ENCODE measurements at places on chromosomes 5 and 9.

DNA sequence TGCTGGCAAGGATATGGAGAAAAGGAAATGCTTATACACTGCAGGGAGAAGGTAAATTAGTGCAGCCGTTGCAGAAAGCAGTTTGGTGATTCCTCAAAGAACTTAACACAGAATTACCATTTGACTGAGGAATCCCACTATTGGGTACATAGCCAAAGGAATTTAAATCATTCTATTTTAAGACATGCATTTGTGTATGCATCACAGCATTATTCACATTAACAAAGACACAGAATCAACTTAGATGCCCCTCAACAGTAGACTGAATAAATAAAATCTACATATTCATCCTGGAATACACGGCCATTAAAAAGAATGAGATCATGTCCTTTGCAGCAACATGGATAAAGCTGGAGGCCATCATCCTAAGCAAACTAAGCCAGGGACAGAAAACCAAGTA lies 510.1 kb upstream of the CDH9 start:
- DNase-seq = no peak

- DNase-seq = no peak
These were observed 186.8 kb upstream of the NFIB start for GRCh38 chr9:14500705-14501104.

GRCh38 chr5:15300141-15300540 lies 199.8 kb upstream of the FBXL7 start:
- no peak for DNase-seq

- no peak for DNase-seq
These were observed 76.9 kb downstream of the ST8SIA4 start for GRCh38 chr5:100826133-100826532.

DNA sequence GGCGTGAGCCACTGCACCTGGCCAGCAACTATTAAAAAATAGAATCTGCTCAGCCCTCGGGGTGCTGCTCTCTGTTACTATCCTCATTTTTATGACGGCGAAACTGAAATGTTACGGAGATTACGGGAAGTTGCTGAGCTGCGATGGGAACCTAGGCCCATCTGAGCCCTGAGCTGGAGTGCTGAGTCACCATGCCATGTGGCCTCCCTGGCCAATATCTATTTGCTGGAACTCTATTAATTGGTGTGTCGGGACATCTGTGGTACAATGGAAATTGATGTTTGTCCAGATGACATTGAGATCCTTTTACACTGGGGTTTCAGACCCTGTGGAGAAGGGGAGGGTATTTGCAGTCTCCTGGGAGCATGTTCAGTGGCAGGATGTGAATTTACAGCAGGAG lies 8.1 kb downstream of the PRDM12 start:
- no peak for DNase-seq

DNA sequence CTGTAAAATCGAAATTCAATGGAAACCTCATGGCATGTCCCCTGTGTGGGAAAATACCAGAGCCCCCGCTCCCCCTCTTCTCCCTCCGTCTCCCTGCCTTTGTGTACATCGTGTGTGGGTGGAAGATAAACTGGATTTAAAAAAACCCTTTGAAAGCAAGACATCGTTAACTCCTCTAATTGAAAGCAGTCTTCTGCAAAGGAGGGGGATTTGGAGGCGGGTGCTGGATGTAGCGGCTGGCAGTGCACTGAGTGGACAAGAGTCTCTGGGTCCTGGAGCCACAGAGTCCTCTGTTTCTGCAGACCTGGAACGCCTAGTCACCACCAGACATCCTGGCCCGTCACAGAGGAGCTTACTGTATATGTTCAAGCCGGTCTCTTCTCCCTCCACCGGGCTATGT lies 169.4 kb downstream of the PAPPA start:
- DNase-seq = peak; percentile 18

GRCh38 chr9:136189394-136190236 lies 15.3 kb downstream of the LHX3 start:
- DNase-seq = no peak

- DNase-seq = no peak
These were observed 120.6 kb downstream of the KIF4B start for GRCh38 chr5:155134130-155134529.

- DNase-seq = peak; percentile 43
These were observed 170.2 kb downstream of the MAPKAP1 start for GRCh38 chr9:125536776-125537175.

DNA sequence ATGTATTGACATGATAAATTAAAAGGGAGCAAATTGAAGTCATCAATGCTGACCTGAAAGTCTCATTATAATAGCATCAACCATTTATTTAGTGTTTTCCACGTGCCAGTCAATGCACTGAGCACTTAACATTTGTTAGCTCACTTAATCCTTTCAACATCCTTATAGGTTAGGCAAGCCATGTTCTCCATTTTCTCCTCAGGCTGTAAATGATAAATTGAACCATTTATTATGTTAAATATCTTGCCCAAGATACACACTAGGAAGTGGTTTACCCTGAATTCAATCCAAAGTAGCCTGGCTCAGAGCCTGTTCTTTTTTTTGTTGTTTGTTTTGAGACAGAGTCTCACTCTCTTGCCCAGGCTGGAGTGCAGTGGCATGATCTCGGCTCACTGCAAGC lies 25.0 kb upstream of the SNX2 start:
- no peak for DNase-seq

DNA sequence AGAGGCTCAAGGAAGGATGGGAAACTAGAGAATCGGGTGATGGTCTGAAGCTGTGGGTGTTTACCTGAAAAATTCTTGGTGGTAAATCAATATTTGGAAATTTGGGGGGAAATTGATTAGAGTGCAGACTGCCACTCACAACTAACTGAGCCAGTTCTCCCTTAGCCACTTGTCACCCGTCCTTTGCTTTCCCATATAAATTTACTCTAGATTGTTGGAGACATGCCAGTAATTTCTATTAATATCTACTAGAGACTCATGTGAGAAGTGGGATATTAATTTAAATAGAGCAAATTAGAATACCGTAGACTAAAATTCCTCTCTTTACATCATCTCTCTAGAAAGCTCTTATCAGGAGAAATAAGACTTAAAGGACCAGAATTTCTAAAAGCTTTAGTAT lies 471.3 kb upstream of the DAB2 start:
- no peak for DNase-seq

Data from NCI-H146 (cell line).